ENCODE measurements at places on chromosomes 2 and 18. TPM values are rescaled to one million over a fixed set of nuclear protein-coding genes. Genes with fewer than 3 reads are reported as not detected.

GRCh38 chr2:55309446-55309845 is 40.4 kb upstream of the MTIF2 start:
- H3K4me3 ChIP-seq = no peak overlapping the region
- no peak overlapping the region for H3K27ac ChIP-seq
- no peak for DNase-seq
- peaks cover 7% of the 10 kb centered on the region for H3K36me3 ChIP-seq

Gene C2orf92
- total RNA-seq = 6.3 TPM

GRCh38 chr18:26531605-26532298 is 16.6 kb downstream of the KCTD1 start:
- no peaks in the 10 kb centered on the region for H3K36me3 ChIP-seq
- no peak for DNase-seq
- no peaks in the 10 kb centered on the region for H3K27me3 ChIP-seq
- no peak overlapping the region for H3K4me3 ChIP-seq
- no peaks in the 10 kb centered on the region for H3K4me1 ChIP-seq
- H3K27ac ChIP-seq = no peak overlapping the region

GRCh38 chr2:215352602-215353001 is 40.7 kb downstream of the ATIC start:
- DNase-seq = no peak
- no peak overlapping the region for H3K27ac ChIP-seq
- peaks cover 23% of the 10 kb centered on the region for H3K36me3 ChIP-seq
- no peak overlapping the region for H3K4me3 ChIP-seq

DNA sequence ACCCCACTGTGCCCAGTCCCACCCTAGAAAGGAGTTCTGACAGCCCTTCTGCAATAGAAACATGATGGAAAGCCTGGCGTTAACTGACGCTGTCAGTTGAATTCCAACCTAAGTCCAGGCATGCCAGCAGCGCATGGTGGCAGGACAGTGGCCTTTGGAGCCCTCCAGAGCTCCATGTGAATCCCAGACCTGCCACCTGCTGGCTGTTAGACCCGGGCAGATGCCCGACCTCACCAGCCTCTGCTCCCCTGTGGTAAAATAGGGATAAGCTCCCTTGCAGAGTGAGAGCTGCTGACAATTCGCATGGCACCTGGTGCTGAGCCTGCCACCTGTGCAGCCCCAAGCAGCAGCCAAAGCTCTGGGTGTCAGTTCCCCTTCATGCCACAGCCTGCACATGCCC is 138.6 kb downstream of the LOXHD1 start:
- no peaks in the 10 kb centered on the region for H3K27me3 ChIP-seq
- no peaks in the 10 kb centered on the region for H3K36me3 ChIP-seq
- DNase-seq = no peak
- no peak overlapping the region for H3K4me3 ChIP-seq

DNA sequence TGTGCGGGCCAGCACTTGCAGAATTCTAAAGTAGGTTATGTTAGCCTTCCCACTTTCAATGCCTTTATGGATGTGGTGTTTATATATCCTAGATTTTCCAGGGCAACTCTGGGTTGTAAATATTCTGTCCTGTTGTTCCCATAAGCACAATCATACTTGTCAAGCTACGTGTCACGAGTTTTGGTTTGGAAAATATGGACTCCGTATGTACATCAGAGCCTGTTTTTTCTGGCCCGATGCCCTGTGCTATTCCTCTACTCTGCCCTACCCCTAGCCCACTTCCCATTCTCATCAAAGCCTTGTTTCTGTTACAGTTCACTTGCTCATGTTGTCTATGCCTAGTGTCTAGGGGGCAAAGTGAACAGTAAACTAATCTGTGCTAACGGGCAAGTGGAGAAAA is 27.0 kb upstream of the ZEB2 start:
- no peak overlapping the region for H3K27ac ChIP-seq
- H3K4me3 ChIP-seq = no peak overlapping the region
- no peaks in the 10 kb centered on the region for H3K36me3 ChIP-seq
- H3K27me3 ChIP-seq = no peaks in the 10 kb centered on the region

Gene KCNE4
- total RNA-seq = 6.4 TPM

DNA sequence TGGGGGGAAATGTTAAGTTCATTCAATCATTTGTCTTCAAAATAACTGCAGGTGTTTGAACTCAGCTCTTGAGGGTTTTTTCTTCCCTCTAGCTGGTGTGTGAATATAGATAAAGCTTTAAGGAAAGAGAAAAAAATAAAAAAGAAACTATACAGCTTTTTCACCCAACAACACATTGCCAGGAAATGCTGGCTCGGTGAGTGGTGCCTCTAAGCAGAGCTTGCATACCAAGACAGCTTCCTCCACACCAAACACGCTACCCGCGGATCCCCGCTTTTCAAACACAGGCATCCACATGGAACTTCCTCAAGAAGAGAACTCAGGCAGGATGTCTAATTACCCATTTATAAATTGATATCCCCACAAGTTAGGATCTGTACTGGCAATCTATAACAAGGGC is 69.8 kb upstream of the TANK start:
- no peaks in the 10 kb centered on the region for H3K4me1 ChIP-seq
- H3K36me3 ChIP-seq = no peaks in the 10 kb centered on the region
- no peak overlapping the region for H3K27ac ChIP-seq

DNA sequence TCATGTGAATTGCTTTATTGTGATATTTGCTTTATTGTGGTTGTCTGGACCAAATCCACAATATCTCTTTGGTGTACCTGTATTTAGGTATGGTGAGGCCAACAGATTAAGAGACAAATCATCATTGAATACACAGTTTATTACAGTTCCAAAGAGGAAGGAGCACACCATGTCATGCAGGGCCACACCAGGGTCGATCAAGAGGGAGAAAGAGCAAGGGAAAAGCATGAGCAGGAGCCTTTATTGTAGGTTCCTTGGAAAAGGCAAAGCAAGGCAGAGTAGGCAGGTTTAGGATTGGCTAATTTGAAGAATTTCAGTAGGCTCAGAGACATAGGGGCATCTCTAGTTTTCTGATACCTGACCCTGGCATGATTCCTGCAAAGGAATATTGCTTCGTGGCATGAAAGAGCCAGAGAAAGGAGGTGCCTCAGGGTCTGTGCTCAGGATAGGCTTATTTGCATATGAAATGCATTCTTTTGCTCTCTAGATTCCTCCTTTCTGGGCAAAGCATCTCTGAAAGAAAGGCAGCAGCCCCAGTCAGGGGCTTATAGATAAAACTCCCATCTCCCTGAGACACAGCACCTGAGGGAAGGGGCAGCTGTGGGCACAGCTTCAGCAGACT is 214.2 kb upstream of the ERBB4 start:
- no peaks in the 10 kb centered on the region for H3K36me3 ChIP-seq
- no peak overlapping the region for H3K27ac ChIP-seq
- DNase-seq = no peak
- no peaks in the 10 kb centered on the region for H3K27me3 ChIP-seq

- no peak for DNase-seq
- H3K4me1 ChIP-seq = no peaks in the 10 kb centered on the region
- no peak overlapping the region for H3K4me3 ChIP-seq
- H3K27ac ChIP-seq = no peak overlapping the region
Observed at GRCh38 chr2:196113061-196113974, 44.7 kb upstream of the DNAH7 start.

Gene TUBB8B
- not detected for total RNA-seq

DNA sequence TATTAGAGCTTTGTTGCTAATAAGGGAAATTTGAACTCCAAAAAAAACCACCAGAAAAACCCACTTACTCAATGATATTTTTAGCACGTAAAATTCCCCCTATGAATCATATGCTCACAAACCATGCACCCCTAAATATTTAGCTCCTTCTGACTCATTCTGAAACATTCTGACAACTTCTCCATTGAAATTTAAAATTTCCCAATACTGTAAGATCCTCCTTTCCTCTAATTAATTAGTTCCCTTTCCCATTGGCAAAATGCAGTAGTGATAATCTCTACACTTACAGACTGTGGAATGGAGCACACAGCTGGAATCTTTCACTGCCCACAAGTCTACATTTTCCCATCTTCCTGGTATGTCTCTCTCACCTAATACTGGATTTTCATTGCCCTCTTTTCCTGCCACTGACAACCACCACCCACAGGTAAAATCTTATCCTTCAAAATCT is 215.8 kb upstream of the ACVR2A start:
- no peaks in the 10 kb centered on the region for H3K27me3 ChIP-seq
- H3K4me1 ChIP-seq = no peaks in the 10 kb centered on the region
- no peak overlapping the region for H3K4me3 ChIP-seq
- no peaks in the 10 kb centered on the region for H3K36me3 ChIP-seq
- no peak overlapping the region for H3K27ac ChIP-seq

GRCh38 chr18:63646936-63647335 is 2.9 kb upstream of the SERPINB4 start:
- H3K36me3 ChIP-seq = no peaks in the 10 kb centered on the region
- H3K4me3 ChIP-seq = no peak overlapping the region
- no peak for DNase-seq
- no peaks in the 10 kb centered on the region for H3K27me3 ChIP-seq
- H3K4me1 ChIP-seq = no peaks in the 10 kb centered on the region
- no peak overlapping the region for H3K27ac ChIP-seq

GRCh38 chr2:29222381-29223179 is 107.4 kb downstream of the CLIP4 start:
- DNase-seq = peak; percentile 58
- no peak overlapping the region for H3K4me3 ChIP-seq
- H3K27ac ChIP-seq = no peak overlapping the region
- no peaks in the 10 kb centered on the region for H3K36me3 ChIP-seq
- peaks cover 4% of the 10 kb centered on the region for H3K27me3 ChIP-seq

- DNase-seq = no peak
- no peaks in the 10 kb centered on the region for H3K36me3 ChIP-seq
- no peak overlapping the region for H3K4me3 ChIP-seq
- no peaks in the 10 kb centered on the region for H3K27me3 ChIP-seq
Observed at GRCh38 chr18:35424356-35424755, 47.2 kb upstream of the ZNF396 start.

GRCh38 chr18:12321333-12321732 is 13.3 kb downstream of the TUBB6 start:
- H3K27ac ChIP-seq = peak overlapping the region; percentile 5
- H3K36me3 ChIP-seq = peaks cover 23% of the 10 kb centered on the region
- no peaks in the 10 kb centered on the region for H3K27me3 ChIP-seq
- peak; percentile 45 for DNase-seq
- H3K4me3 ChIP-seq = no peak overlapping the region
- no peaks in the 10 kb centered on the region for H3K4me1 ChIP-seq

DNA sequence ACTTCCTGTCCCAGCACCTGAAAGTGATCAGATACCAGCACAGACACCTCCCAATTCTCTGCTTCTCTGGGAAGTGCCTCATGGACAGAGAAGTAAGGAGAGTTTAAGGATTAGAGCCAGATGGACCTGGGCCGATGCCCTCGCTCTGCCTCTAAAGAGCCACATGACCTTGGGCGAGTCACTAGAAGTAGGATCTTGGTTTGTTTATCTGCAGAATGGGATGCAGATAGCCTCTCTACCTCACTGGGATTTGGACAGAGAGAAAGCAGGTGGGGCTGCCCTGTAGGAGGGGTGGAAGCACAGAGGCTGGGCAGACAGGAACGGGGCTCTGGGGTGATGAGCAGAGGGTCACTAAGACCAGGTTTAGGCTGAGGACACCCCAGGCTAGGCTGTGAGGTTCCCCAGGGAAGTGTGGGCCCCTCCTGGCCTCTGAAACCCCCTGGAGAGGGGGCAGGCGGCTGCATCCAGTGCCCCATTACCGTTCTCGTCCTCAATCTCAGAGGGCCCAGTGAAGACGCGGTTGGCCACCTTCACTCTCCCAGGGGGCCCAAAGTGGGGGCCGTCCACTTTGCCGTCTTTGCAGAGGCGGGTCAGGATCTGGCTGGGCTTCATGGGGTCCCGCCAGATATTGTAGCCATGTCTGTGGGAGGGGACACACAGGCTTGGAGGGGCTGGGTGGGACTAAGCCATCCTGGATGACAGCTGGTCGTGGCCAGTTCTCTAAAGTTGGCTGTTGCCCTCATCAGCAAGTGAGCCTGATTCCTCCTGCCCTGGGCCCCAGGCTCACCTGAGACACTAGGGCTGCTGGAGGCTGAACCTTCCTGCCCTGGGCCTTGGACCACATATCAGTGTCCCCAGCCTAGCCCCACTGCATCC is 13.3 kb downstream of the OTOF start:
- no peaks in the 10 kb centered on the region for H3K4me1 ChIP-seq
- no peak overlapping the region for H3K4me3 ChIP-seq

Gene AOX1
- 59.6 TPM for total RNA-seq

DNA sequence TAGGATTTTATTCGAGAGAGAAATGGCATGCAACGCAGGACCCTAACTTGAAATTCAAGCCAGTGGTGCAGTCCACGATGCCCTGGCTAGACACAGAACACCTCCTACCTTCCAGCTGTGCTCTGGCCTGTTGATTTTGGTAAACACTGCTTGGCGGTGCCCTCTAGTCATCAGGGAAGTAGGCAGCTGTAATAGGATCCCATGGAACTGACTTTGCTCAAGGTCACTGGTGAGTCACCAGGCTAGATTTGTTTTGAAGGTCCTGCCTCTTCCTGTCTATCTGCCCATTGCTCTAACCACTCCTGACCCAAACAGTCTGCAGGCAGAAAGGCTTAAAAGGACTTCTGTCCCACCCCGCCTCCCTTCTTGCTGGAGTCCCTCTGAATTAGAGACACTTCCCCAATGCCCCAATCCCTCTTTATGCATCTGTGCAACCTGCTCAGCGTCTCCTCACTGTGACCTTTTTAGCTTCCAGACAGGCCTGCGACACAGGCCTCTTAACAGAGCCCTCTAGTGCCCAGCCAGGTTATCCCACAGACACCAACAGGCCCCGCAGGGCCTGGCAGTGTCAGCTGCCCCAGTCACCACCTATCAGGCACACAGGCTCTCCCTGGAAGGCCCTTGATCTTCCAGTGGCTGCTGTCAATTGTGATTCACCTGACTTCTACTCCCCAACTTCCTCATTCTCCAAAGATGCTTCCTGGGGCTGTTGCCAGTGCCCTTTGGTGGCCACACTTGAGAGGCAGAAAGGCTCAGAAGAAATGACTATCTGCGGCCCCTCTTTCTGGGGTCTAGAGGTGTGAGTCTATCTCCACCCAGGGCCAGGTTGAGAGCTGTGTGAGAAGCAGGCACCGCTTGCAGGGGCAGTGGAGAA is 5.2 kb downstream of the TMEM127 start:
- no peaks in the 10 kb centered on the region for H3K27me3 ChIP-seq
- H3K4me3 ChIP-seq = no peak overlapping the region
- peaks cover 67% of the 10 kb centered on the region for H3K4me1 ChIP-seq
- H3K36me3 ChIP-seq = no peaks in the 10 kb centered on the region
